Activated CD4-positive, alpha-beta memory T cell treated with anti-CD3 and anti-CD28 coated beads, Interleukin-2, amount 10 ng/mL, durations not matched to agents 7 days and 5 days (primary cell): ENCODE measurements at places on chromosomes 11 and 22.

DNA sequence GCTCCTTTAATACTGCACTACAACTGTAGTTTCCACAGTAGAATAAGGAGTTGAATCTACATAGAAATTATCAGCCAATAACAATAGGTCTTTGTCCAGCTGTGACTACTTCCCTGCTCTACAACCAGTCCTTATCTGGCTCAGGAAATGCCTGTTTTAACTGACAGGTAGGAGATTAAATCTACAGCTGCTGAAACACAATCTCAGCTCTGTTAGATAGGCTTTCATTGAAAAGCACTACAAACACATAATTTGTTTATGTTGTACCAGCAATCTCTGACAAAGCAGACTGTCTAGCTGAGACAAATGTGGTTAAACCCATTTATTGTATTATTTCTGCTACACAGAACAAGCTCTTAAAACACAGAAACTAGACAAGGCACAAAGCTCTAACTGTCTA, 230.0 kb downstream of the SOX6 start:
- H3K27ac ChIP-seq: no peak overlapping the region
- H3K4me3 ChIP-seq: no peak overlapping the region
- H3K27me3 ChIP-seq: no peaks in the 10 kb centered on the region
- DNase-seq: no peak

DNA sequence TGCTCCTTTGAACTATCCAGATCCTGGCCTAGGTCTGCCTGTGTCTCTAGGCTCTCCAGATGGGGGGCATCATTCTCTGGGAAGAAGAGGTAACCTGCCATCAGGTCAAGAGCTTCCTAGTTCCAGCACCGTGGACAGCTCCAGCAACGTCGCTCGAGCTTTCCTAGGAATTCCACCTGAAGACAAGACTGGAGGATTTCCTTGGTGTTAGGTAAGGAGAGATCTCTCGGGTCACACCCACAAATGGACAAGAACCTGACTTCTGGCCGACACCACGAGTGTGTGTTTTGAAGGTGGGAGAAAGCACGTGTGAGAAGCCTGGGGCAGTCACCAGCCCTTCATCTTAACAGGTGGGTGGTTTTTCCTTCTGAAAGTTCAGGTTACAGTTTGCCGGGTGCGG, 1.2 kb downstream of the PRG3 start:
- H3K4me1 ChIP-seq: no peaks in the 10 kb centered on the region
- H3K27ac ChIP-seq: no peak overlapping the region
- no peak overlapping the region for H3K4me3 ChIP-seq
- no peaks in the 10 kb centered on the region for H3K36me3 ChIP-seq
- DNase-seq: no peak

DNA sequence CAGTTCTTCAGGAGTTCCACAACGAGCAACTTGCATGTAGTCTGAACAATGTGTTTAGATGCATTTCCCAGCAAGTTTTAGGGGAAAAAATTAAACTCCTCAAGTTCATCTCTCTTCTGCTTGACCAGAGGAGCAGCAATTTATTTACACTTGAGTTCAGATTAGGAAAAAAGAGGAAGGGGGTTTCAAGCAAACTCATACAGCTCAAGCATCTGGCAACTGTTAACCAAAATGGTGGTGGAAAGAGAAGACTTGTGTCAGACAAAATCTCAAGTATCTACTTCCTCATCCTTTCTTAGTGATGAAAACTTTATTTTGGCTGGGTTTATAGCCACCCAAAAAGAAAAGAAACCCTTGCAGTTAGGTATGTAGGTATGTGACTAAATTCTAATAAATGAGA, 29.1 kb upstream of the PICALM start:
- H3K27ac ChIP-seq: no peak overlapping the region
- no peaks in the 10 kb centered on the region for H3K4me1 ChIP-seq

- DNase-seq: peak; percentile 72
- peaks cover 43% of the 10 kb centered on the region for H3K4me1 ChIP-seq
- H3K27ac ChIP-seq: peak overlapping the region; percentile 85
- no peaks in the 10 kb centered on the region for H3K27me3 ChIP-seq
- H3K36me3 ChIP-seq: peaks cover 28% of the 10 kb centered on the region
- H3K4me3 ChIP-seq: peak overlapping the region; percentile 95
These were observed 3.7 kb downstream of the RNH1 start for GRCh38 chr11:503179-503981.

- H3K4me1 ChIP-seq: peaks cover 38% of the 10 kb centered on the region
- H3K27me3 ChIP-seq: no peaks in the 10 kb centered on the region
- peak overlapping the region; percentile 66 for H3K4me3 ChIP-seq
- H3K27ac ChIP-seq: peak overlapping the region; percentile 64
- DNase-seq: peak; percentile 59
These were observed 42.0 kb upstream of the CXCR5 start for GRCh38 chr11:118841469-118842242.

- H3K4me1 ChIP-seq: peaks cover 15% of the 10 kb centered on the region
- H3K4me3 ChIP-seq: no peak overlapping the region
- no peak for DNase-seq
- peaks cover 7% of the 10 kb centered on the region for H3K27me3 ChIP-seq
- no peaks in the 10 kb centered on the region for H3K36me3 ChIP-seq
- no peak overlapping the region for H3K27ac ChIP-seq
These were observed 198.8 kb upstream of the SEZ6L start for GRCh38 chr22:25970374-25970911.

GRCh38 chr22:19958083-19959042, 16.7 kb upstream of the TXNRD2 start:
- H3K4me3 ChIP-seq: no peak overlapping the region

DNA sequence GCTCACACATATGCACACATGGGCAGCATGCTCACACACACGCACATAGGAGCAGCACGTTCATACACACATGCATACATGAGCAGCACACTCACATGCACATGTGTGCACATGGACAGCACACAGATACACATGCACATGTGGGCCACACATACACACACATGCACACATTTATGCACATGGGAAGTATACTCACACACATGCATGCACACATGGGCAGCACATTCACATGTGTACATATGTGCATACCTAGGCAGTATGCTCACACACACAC, 42.5 kb downstream of the RTN4R start:
- no peaks in the 10 kb centered on the region for H3K27me3 ChIP-seq
- no peak overlapping the region for H3K4me3 ChIP-seq
- no peak overlapping the region for H3K27ac ChIP-seq
- H3K4me1 ChIP-seq: no peaks in the 10 kb centered on the region

GRCh38 chr11:38646382-38646781, 2048.3 kb upstream of the RAG2 start:
- no peak for DNase-seq
- H3K4me1 ChIP-seq: no peaks in the 10 kb centered on the region
- no peak overlapping the region for H3K27ac ChIP-seq
- no peaks in the 10 kb centered on the region for H3K27me3 ChIP-seq

DNA sequence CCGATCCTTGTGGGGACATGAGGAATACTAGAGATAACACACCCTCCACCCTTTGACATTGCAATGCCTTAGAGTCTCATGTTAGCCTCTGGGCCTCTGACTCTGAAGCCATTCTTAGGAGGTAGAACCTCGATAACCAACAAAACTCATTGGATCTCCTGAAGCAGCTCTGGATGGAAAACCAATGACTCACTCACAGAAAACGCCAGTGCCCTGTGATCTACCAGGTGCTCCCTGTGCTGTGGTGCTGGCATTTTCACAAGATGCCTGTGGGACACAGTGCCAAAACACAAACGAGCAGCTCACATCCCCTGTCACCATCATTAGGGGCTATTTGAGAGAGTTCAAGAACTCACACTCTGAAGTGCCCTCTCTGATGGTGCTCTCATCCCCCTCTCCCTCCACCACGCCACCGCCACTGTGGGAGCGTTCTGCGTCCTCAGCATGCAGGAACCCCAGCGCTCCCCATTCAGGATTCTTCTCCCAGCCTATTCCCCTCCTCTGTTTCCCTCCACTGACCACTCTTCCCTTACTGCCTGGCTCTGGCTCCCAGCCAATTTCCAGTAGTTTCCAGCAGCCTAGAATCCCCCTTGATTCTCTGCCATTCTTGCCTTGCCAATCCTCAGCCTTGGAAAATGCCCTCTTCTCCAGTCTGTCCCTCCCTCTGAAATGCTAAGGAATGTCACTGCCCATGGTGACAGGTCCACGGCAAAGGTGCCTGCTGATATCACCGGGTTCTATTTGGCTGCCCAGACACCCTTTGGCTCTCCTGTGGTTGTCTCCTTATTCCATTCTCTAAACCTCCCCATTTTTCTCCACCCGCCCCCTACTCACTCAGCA, 4.7 kb upstream of the POLD4 start:
- no peak overlapping the region for H3K27ac ChIP-seq
- H3K27me3 ChIP-seq: peaks cover 33% of the 10 kb centered on the region
- peaks cover 38% of the 10 kb centered on the region for H3K4me1 ChIP-seq
- H3K36me3 ChIP-seq: peaks cover under 1% of the 10 kb centered on the region
- DNase-seq: no peak

DNA sequence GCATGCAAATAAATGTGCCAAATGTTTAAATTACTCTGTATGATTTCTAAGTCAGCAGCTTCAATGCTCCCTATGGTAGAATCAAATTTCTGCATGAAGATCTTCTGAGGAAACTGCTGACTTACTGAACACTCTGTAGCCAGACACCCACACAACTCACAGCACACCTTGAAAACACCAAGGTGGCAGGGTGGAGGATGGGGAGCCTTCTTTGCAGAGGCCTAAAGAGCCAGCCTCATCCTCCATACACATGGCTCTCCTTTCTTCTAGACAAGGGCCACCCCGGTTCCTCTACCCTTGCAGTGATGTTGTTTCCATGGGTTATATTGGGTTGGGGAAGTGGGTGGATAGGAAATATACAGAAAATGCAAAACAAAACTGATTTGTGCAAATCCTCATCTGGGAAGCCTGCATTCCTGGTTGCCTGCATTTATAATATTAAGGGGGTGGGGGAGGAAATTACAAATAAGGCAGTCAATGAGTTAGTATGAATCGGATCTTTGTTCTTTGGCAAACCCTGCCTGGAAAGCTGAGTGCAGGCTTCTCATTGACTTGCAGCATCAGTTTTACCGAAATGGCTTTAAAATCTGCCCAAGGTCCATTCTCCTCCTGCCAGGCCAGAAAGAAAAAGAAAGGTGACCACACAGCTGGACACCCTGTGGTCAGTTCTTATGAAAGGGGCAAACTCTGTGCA, 15.8 kb upstream of the ETS1 start:
- peaks cover 8% of the 10 kb centered on the region for H3K4me1 ChIP-seq
- no peaks in the 10 kb centered on the region for H3K36me3 ChIP-seq
- H3K4me3 ChIP-seq: no peak overlapping the region
- no peak for DNase-seq
- peaks cover 3% of the 10 kb centered on the region for H3K27me3 ChIP-seq
- no peak overlapping the region for H3K27ac ChIP-seq

DNA sequence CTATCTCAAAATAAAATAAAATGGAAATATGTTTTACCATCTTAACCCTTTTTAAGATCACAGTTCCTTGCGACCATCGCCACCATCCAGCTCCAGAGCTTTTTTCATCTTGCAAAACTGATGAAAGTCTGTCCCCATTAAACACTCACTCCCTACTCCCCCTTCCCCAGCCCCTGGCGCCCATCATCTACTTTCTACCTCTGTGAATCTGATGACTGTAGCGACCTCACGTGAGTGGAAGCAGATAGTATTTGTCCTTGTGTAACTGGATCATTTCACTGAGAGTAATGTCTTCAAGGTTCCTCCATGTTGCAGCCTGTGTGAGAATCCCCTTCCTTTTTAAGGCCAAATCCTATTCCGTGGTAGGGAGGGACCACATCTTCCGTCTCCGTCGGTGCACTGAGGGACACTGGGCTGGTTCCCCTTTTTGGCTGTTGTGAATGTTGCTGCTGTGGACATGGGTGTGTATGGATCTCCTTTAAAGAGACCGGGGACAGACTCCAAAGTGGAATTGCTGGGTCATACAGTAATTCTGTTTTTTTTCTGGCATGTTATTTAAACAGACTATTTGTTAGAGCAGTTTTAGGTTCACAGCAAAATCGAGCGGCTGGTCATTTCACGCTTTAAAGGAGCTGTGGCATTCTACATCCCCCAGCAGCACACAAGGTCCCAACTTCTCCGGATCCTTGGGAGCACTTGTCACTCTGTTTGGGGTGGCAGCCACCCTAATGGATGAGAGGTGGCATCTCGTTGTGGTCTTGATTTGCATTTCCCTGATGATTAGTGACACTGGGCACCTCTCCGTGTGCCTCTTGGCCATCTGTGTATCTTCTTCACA, 120.0 kb downstream of the KCNQ1 start:
- H3K4me3 ChIP-seq: no peak overlapping the region
- H3K27ac ChIP-seq: no peak overlapping the region
- DNase-seq: no peak
- H3K27me3 ChIP-seq: no peaks in the 10 kb centered on the region
- H3K36me3 ChIP-seq: no peaks in the 10 kb centered on the region

GRCh38 chr11:32107647-32108046, 16.8 kb downstream of the RCN1 start:
- no peaks in the 10 kb centered on the region for H3K27me3 ChIP-seq
- H3K27ac ChIP-seq: no peak overlapping the region
- H3K4me3 ChIP-seq: no peak overlapping the region
- H3K4me1 ChIP-seq: peaks cover 4% of the 10 kb centered on the region
- H3K36me3 ChIP-seq: peaks cover 14% of the 10 kb centered on the region
- DNase-seq: no peak

DNA sequence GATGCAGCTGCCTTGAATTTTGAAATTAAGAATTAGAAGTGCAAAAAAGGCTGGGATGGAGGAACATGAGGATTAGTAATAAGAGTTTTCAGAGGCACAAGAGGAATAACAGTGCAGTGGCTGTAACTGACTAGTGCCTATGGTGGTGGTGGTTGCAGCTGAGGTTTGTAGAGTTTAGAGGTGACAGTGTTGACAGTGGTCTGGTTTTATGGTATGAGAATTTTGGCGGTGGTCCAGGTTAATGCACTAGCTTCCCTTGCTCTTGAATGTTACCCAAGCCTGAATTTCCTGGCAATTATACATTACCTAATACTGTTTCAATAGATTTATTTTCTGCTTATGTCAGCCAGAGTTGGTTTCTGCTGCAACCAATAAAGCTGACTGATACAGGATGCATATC, 112.8 kb upstream of the C11orf87 start:
- no peak overlapping the region for H3K27ac ChIP-seq
- no peak for DNase-seq
- no peaks in the 10 kb centered on the region for H3K4me1 ChIP-seq
- no peak overlapping the region for H3K4me3 ChIP-seq
- H3K36me3 ChIP-seq: no peaks in the 10 kb centered on the region

GRCh38 chr11:120778685-120779490, 245.0 kb upstream of the TBCEL start:
- no peaks in the 10 kb centered on the region for H3K4me1 ChIP-seq
- DNase-seq: no peak
- no peaks in the 10 kb centered on the region for H3K36me3 ChIP-seq
- H3K27ac ChIP-seq: no peak overlapping the region
- peaks cover 6% of the 10 kb centered on the region for H3K27me3 ChIP-seq
